ENCODE measurements at places on chromosomes 7 and 10. TPM values are rescaled to one million over a fixed set of nuclear protein-coding genes. Genes with fewer than 3 reads are reported as not detected.

GRCh38 chr10:132500781-132501415, 36.7 kb upstream of the INPP5A start:
- no peaks in the 10 kb centered on the region for H3K27me3 ChIP-seq
- H3K4me3 ChIP-seq: no peak overlapping the region
- H3K27ac ChIP-seq: no peak overlapping the region
- no peaks in the 10 kb centered on the region for H3K36me3 ChIP-seq
- H3K4me1 ChIP-seq: no peaks in the 10 kb centered on the region

- H3K27ac ChIP-seq: no peak overlapping the region
- DNase-seq: no peak
- no peaks in the 10 kb centered on the region for H3K27me3 ChIP-seq
- no peak overlapping the region for H3K4me3 ChIP-seq
- no peaks in the 10 kb centered on the region for H3K4me1 ChIP-seq
- H3K36me3 ChIP-seq: no peaks in the 10 kb centered on the region
Observed at GRCh38 chr7:105296491-105296890, 92.2 kb downstream of the SRPK2 start.

GRCh38 chr7:155665957-155666287, 21.5 kb downstream of the RBM33 start:
- H3K4me3 ChIP-seq: no peak overlapping the region
- H3K4me1 ChIP-seq: no peaks in the 10 kb centered on the region
- H3K27ac ChIP-seq: no peak overlapping the region
- no peaks in the 10 kb centered on the region for H3K36me3 ChIP-seq

- DNase-seq: no peak
- no peaks in the 10 kb centered on the region for H3K36me3 ChIP-seq
- no peaks in the 10 kb centered on the region for H3K4me1 ChIP-seq
- no peaks in the 10 kb centered on the region for H3K27me3 ChIP-seq
Observed at GRCh38 chr10:106959521-106959920, 205.0 kb downstream of the SORCS1 start.

- DNase-seq: no peak
- H3K36me3 ChIP-seq: no peaks in the 10 kb centered on the region
- H3K4me1 ChIP-seq: no peaks in the 10 kb centered on the region
- no peak overlapping the region for H3K4me3 ChIP-seq
- no peak overlapping the region for H3K27ac ChIP-seq
Observed at GRCh38 chr10:103041391-103041790, 123.3 kb downstream of the CNNM2 start.

DNA sequence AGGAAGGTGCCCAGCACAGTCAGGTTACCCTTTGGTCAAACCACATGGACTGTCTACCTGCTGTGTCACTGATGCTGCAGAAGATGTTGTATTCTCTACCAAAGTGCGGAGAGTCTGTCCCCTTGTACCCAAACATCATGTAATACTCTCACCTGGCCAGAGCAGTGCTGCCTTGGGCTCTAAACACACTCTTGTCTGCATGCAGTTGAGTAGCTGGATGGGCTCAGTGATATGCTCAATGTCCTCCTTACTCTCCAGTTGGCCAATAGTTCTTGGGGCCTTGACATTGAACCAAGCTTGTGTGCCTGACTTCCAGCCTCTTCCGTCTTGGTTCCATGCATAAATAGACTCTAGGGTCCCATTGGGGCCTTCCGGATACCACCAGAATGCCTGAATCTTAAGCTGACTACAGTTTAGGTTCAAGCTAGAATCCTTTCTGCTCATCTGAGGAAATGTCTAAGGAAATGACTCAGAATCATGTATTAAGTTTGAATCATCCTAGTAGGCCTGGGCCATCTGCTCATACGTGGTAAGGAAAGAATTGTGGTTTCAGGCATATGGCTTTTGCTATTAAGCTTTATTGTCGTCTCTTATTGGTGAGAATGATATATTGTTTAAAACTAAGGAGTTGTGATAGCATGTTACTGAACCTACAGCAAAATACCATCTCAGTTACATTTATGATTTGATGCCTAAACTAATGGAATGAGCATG, 118.0 kb downstream of the OTUD1 start:
- H3K4me3 ChIP-seq: no peak overlapping the region
- no peaks in the 10 kb centered on the region for H3K27me3 ChIP-seq
- DNase-seq: no peak
- H3K36me3 ChIP-seq: no peaks in the 10 kb centered on the region

GRCh38 chr10:689121-689451, 382 bp downstream of the DIP2C start:
- peak overlapping the region; percentile 87 for H3K27ac ChIP-seq
- H3K4me1 ChIP-seq: no peaks in the 10 kb centered on the region
- H3K36me3 ChIP-seq: no peaks in the 10 kb centered on the region
- no peak for DNase-seq

- no peaks in the 10 kb centered on the region for H3K27me3 ChIP-seq
- no peak overlapping the region for H3K27ac ChIP-seq
- H3K36me3 ChIP-seq: no peaks in the 10 kb centered on the region
- no peak overlapping the region for H3K4me3 ChIP-seq
- H3K4me1 ChIP-seq: no peaks in the 10 kb centered on the region
Observed at GRCh38 chr10:50850578-50851230, 34.7 kb downstream of the A1CF start.

DNA sequence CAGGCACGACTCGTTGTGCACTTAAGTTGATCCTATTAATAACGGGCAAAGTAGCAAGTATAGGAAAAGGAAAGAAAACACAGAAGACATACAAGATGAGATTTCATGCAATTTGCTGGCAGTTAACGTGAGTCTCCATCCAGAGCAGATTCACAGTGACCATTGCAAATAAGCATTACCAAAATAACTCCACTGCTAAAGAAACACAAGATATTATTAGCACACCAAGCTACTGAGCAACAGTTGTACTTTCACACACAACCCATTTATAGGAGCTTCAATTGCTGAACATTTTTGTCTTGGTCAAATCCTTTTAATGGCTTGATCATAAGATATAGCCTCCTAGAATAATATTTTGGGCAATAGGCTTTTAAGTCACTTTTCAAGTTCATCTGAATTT, 187.7 kb upstream of the HGF start:
- H3K4me3 ChIP-seq: no peak overlapping the region
- DNase-seq: no peak

DNA sequence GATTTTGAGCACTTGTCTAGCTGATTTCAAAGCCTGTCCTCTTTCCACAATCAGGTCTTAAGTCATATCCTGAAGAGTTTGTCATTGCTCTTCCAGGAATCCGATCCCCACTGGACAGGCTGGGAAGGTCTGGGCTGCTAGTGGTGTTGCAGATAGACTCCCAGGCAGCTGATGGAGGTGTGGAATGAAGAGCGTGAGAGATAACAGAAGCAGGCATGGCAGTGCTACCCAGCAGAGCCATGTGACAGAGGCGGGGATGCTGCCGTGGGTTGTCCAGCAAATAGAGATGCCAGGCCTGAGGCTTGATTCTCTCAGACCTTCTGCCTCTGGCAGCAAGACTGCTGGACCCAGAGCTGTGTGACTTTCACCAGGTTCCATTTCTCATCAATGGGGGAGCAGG, 116.5 kb upstream of the EEPD1 start:
- H3K27ac ChIP-seq: no peak overlapping the region
- no peaks in the 10 kb centered on the region for H3K36me3 ChIP-seq
- DNase-seq: no peak
- H3K4me3 ChIP-seq: no peak overlapping the region
- no peaks in the 10 kb centered on the region for H3K4me1 ChIP-seq
- no peaks in the 10 kb centered on the region for H3K27me3 ChIP-seq

GRCh38 chr7:133391206-133391605, 138.3 kb downstream of the EXOC4 start:
- no peak for DNase-seq
- H3K4me3 ChIP-seq: no peak overlapping the region
- H3K27me3 ChIP-seq: no peaks in the 10 kb centered on the region
- no peak overlapping the region for H3K27ac ChIP-seq

GRCh38 chr10:132785723-132786475, at the start of gene NKX6-2:
Gene NKX6-2, minus strand, starts transcription at chr10:132786147. Its CDS starts 199 bp downstream, at chr10:132785948.
- no peak within 1 kb of the TSS for H3K27ac ChIP-seq
- peaks cover 23% of the 10 kb centered on the region for H3K36me3 ChIP-seq
- DNase-seq: no peak

DNA sequence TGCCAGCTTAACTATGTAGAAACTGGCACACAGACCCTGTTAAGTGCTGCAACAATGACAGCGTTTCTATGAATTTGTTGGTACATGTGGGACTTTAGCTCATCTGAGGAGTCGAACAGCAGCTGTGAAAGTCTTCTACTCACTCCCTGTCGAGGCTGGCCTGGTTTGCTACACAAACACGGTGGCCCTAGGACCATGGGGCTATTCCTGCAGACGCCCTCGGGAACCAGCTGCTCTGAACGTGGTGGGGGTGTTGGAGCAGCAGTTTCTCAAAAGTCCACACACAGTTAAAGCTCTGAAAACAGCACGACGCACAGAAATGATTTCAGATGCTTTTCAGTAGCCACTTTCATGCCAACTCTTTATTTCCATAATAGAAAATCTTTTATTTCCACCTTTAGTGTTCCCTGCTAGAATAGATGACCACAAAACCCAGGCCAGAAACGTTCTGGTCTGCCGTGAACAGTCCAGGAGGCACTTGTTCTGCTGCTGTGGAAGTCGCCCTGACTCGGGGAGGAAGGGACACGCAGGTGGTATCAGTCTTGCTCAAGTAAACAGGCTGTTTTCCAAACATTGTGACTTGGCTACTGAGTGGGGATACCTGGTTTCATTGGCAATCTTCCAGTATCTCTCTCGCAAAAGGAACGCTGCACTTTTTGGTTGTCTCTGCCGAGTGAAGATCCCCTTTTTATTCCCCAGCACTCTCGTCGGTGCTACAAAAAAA, 21.5 kb downstream of the GUSB start:
- no peaks in the 10 kb centered on the region for H3K27me3 ChIP-seq
- DNase-seq: no peak
- H3K4me3 ChIP-seq: no peak overlapping the region

DNA sequence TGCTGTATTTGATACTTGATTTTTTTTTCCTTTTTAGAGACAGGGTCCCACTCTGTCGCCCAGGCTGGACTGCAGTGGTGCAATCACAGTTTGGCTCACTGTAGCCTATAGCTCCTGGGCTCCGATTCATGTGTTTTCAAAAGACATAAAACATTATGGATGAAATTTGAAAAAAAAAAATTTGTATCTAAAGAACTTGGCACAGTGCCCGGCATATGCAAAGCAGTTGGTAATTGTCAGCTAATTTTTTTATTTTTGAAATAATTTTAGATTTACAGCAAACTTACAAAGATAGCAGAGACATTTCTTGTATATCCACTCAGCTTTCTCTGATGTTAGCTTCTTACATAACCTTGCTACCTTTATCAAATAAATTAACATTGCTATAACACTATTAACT, 20.3 kb upstream of the SAMD8 start:
- no peak for DNase-seq
- H3K4me3 ChIP-seq: no peak overlapping the region
- H3K4me1 ChIP-seq: no peaks in the 10 kb centered on the region
- H3K27ac ChIP-seq: no peak overlapping the region

DNA sequence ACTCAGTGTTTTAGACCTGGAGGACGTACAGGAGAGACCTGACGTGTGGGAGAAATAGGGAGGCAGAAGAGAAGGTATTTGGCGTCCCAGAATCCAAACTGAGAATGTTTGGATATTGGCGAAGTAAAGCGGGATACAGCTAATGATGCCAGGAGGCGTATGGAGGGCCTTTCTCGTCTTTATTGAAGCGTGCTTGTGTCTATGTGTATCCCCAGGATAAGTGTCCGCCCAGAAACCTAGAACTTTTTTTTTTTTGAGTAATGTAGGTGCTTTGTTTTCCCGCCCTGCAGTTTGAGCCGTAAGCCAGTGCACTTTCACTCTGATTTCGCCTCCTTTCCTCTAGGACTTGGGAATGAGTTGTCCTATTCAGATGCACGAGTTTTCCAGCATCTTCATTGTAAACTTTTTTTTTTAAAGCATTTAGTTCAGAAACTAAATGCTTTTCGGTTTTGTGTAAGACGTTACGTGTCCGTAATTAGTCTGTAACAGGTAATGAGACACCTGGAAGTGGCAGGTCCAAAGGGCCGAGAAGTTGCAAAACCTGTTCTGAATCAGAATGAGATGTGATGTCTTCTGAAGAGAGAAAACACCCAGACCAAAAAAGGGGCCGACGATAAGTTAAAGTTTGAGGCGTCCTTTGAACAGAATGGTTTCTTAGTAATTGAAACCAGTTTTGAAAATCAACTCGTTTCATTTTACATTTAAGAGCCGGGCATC, 746 bp downstream of the ARL5B start:
- no peaks in the 10 kb centered on the region for H3K36me3 ChIP-seq
- H3K27me3 ChIP-seq: no peaks in the 10 kb centered on the region
- no peaks in the 10 kb centered on the region for H3K4me1 ChIP-seq
- H3K27ac ChIP-seq: peak overlapping the region; percentile 97

DNA sequence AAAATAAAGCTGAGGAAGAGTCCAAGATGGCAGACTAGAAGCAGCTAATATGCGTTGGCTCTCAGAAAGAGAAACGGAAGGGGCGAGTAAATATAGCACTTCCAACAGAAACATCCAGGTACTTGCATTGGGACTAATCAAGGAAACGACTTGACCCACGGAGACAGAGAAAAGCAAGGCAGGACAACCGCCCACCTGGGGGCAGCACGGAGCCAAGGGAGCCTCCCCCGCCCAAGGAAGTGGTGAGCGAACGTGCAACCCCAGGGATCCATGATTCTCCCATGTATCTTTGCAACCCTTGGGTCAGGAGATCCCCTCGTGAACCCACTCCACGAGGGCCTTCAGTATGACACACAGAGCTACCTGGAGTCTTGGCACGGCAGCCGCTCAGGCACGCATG, 45.4 kb upstream of the GRM3 start:
- no peak for DNase-seq
- no peaks in the 10 kb centered on the region for H3K36me3 ChIP-seq
- no peak overlapping the region for H3K27ac ChIP-seq
- H3K27me3 ChIP-seq: no peaks in the 10 kb centered on the region
- H3K4me1 ChIP-seq: no peaks in the 10 kb centered on the region

- H3K36me3 ChIP-seq: no peaks in the 10 kb centered on the region
- H3K4me1 ChIP-seq: no peaks in the 10 kb centered on the region
- H3K4me3 ChIP-seq: no peak overlapping the region
- H3K27me3 ChIP-seq: no peaks in the 10 kb centered on the region
- DNase-seq: no peak
Observed at GRCh38 chr7:110130669-110131068, 960.3 kb upstream of the LRRN3 start.

Gene OR9A2
- not detected for total RNA-seq

Gene TMEM213
- not detected for total RNA-seq

Gene LIPJ
- not detected for total RNA-seq

Gene BTRC
- 12.0 TPM for total RNA-seq

Gene ADAM8
- 5.4 TPM for total RNA-seq

Gene PLAC9
- 7.4 TPM for total RNA-seq

Gene PNLIPRP1
- not detected for total RNA-seq

Gene EPO
- not detected for total RNA-seq
